ENCODE measurements at places on chromosomes 7 and 10.

DNA sequence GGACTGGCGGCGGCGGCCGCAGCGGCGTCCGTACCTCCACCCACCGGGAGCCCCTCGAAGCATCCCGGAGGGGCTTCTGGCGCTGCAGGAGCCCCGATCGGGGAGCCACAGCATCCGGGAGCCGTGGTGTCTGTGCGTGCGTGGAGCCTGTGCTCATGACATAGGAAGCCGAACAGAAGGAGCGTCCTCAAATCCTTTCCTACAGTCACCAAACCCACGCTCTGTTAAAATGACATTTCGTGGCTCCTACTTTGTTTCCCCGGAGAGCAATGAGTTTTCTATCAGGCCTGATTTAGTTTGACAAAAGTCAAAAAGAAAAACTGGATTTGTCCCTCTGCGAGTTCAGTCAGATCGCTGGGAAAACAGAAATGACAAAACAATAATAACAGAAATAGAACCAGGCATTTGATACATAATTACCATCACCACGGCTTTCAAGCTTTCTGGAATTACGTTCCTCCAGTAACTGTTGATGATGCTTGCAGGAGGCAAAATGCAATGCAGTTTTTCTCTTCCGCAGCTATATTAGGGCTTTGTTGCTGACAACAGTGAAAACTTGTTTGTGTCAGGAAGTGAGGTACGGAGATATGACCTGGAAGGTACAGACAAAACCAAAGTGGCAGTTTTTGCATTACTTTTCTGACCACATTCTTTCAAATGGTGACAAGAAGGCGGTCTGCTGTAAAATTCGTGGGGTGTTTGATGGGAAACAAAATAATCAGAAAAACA is 219.3 kb upstream of the MKLN1 start:
- ATAC-seq: no peak

DNA sequence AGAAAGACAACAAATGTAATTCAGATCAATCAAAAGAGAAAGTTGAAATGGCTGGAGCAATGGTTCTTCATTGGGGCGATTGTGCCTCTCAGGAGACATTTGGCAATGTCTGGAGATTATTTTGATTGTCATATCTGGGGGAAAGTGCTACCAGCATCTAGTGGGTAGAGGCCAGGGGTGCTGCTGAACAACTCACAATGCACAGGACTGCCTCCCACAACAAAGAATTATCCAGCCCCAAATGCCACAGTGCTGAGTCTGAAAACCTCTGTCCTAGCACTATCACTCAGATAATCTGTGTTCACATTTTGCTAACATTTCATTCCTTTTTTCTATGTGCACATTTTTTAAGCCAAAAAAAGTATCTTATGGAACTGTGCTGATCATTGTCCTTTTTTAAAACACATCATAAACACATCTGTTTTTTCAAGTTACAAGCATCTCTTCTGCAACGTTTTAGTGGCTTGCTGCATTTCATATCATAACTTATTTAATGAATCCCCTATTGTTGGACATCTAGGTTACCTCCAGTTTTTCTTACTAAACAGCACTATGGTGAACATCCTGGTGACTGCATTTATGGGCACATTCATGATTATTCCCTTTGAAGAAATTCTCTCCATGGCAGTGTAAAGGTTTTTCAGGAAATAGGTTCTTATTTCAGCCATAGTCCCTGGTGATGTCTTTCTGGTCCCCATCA is 114.2 kb downstream of the C10orf105 start:
- no peak for ATAC-seq

GRCh38 chr7:43535031-43535451 is 47.9 kb upstream of the STK17A start:
- no peak for ATAC-seq

DNA sequence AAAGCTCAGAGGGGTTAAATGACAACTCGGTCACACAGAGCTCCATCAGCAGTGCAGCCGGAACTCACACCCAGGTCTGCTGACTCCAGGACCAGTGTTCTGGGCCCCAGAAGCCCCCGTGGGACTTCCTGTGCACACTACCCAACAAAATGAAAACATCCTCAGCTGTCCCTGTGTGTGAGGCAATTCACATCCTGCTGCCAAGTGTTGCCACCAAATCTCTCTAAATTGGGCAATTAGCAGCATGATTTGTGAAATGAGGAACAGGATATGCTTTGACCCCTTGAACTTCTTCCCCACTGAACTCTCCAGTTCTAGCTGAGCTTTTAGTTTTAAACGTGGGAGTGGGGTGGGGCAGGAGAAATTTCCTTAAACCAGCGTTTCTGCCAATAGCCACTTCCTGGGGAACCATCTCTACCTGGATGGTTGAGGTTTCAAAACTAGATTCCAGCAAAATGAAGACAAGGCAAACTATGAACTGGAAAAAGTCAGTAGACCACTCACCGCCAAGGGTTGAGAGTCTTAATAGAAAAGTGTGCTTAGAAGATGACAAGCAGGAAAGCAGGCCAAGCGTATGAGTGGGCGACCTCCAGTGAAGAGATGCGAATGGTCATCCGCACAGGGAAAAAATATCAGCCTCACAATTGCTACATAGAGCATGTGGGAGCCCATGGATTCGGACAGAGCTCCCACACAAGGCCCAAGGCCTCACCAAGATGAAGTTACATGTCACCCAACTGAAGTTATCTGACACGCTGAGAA is 51.9 kb upstream of the CHST15 start:
- no peak for ATAC-seq

DNA sequence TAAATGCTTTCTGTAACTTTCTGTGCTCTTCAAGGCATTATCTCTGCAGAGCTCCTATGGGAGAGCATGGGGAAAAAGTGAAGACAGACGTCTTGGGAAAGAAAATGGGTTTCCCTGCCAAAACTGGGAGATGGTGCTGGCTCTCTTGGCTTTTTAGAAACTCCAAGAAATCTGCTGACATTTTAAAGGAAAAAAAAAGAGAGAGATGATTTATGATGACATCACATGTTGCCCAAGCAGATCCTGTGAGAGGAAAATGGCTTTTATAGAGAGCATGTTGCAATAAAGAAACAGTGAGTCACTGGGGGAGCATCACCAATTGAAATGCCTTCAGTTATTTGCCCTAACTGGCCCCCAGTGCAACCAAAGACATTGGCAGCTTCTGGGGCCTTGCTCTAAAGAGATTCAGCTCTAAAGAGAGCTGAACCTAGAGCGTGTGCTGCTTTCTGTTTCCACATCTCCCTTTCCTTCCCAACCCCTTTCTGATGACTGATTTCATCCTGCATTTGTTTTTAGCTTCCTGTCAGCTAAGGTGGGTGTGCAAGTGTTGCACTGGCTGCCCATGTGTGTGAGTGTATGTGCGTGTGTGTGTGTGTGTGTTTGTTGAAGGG is 37.7 kb downstream of the LRMDA start:
- peak; percentile 83 for ATAC-seq

GRCh38 chr7:158784270-158784669 is 45.0 kb downstream of the ESYT2 start:
- ATAC-seq: peak; percentile 43

DNA sequence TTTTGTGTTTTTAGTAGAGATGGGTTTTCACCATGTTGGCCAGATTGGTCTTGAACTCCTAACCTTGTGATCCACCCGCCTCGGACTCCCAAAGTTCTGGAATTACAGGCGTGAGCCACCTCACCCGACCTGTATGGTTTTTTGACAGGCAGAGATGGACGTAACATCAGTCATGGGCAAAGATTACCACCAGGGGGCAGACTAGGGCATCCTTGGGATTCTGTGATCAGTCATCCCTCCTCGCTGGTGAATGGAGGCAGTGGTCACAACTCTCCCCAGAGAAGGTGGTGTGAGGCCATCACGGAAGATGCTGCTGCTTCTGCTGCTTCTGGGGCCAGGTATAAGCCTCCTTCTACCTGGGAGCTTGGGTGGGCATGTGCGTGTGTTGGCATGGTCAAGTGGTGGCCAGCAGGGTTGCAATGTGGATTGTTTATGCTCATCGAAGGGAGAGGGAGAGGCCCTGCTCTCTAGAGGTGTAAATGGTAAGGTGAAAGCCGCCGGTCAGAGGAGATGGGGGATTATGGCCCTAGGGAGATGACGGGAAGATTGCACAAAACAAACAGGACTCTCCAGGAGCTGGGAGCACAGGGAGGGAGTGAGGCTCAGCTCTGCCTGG is 122.7 kb upstream of the PRSS1 start:
- ATAC-seq: no peak

DNA sequence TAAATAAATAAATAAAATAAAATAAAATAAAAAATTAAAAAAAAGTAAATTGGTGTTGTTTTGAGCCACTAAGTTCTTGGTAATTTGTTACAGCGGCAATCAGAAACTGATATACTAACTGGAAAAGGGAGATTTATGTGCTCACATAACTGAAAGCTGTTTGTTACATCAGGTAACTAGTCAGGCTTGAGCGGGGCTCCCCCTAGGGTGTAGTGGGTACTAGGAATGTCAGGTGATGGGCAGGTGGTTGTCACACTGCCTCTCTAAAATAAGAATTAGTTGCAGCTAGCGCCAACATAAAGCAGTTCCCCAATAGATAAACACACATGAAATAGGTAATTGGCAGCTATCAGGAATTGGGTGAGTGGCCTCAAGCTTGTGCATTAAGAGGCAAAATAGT is 1336.9 kb downstream of the XPNPEP1 start:
- ATAC-seq: no peak

- no peak for ATAC-seq
These were observed 47.3 kb upstream of the NPTX2 start for GRCh38 chr7:98569691-98570337.

- no peak for ATAC-seq
These were observed 440.1 kb downstream of the KCNMA1 start for GRCh38 chr10:77197544-77197943.

GRCh38 chr7:141511676-141512396 is 39.4 kb upstream of the AGK start:
- peak; percentile 81 for ATAC-seq

DNA sequence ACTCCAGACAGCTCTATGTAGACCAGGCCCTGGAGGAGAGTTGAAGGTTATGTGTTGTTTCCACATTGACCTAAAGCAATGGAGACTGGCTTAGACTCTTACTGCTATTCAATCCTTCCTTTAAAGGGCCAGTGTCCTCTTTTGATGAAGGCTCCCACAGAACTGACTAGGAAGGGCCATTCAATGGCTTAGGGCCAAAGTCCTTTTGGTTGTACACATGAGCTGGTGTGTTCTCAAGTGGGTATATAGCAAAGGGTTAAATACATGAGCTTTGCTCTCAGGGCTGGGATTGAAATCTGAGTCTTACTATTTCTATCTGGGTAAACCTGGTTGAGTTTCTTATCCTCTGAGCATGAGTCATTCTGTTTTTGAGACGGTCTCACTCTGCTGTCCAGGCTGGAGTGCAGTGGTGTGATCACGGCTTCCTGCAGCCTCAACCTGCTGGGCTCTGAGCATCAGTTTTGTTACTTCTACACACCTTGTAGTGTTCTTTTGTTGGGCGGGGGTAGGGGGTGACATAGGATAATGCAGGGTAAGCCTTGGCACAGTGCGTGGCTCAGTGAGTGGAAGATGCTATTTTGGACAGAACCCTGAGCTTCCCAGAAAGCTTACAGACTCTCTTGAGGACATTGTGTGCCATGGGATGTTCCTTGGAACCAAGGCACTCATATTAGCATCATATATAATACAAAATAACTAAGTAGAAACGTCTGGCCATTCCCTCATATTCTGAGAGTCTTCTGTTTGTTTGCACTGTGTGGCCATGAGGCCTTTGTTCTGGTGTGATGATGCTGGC is 90.1 kb downstream of the ABCC2 start:
- no peak for ATAC-seq

- ATAC-seq: no peak
These were observed 538.2 kb upstream of the CELF2 start for GRCh38 chr10:10479465-10479864.

- peak; percentile 7 for ATAC-seq
These were observed 7.7 kb downstream of the DDX56 start for GRCh38 chr7:44565795-44566559.

DNA sequence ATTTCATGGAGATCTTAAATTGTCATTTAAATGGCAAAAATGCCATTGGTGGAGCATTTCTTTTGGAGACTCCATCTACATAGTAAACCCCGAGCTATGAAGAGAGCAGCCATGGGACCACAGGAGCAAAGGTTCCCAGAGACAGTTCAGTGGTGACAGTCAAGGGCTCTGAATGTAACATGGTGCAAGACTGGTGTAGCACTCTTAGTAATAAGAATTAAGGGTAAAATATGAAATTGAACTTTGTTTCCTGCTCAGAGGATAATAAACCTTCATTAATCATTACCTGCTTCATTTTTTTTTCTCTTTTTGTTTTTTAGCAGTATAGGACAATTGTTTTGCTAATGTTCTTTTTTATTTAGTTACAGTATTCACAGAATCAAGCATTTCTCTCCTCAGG is 717.5 kb upstream of the POM121L12 start:
- ATAC-seq: no peak

DNA sequence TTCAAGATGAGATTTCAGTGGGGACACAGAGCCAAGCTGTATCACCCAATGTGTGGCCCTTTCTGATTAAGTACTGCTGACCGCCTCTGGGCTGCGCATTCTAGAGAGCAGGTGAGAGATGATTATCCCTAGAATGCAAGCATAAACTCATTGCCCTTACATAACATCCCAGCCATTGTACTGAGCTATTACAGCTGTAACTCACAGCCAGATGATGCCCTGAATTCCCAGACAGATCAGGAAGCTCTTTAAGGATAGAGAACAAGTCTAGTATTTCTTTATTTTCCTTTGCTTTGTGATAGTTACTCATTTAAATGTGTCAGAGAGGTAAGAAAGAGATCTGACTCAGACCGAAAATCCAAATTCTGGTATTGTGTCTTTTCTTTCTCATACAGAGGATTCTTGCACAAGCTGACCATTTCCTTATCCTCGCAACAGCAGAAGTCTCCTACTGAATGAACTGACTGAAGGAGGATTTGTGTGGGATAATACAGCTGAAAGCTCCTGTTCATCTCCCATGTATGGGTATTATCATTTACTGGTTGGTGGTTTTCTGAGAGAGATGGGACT is 58.4 kb downstream of the ZNF22 start:
- ATAC-seq: no peak

DNA sequence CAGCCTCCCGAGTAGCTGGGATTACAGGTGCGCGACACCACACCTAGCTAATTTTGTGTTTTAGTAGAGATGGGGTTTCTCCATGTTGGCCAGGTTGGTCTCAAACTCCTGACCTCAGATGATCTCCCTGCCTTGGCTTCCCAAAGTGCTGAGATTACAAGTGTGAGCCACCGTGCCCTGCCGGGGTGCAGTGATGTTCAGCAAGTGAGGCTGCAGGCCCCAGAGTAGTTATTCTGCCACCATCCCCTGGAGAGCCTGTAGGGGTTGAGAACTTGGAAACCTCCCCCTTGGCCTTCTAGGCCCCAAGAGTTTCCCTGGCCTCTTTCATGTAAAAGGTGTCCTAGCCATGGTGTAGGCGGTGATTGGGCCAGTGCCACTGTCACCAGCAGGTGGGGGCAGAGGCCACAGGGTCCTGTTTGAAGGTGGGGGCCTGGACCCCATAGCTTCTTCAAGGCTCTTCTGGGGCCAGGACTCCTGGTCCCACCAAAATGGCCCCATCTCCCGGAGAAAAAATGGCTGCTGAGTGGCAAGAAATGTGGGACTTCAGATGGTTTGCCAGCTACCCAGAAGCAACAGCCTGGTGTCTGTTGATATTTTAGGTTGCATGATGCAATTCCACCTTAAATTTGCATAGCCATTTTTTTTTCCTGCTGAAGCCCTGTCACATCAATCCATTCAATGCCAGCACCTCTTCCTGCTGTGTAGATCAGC is 25.5 kb upstream of the INMT start:
- peak; percentile 7 for ATAC-seq

GRCh38 chr7:34331102-34331501 is 326.9 kb upstream of the NPSR1 start:
- ATAC-seq: peak; percentile 77

Data from motor neuron (in vitro differentiated cells).